Cerebellar nuclear complex (tissue), 1 donor: ENCODE measurements at places on chromosomes 3 and 15.

GRCh38 chr15:98445315-98445714 lies 203.0 kb upstream of the IGF1R start:
- no peak for DNase-seq

- DNase-seq = no peak
Observed at GRCh38 chr15:33742800-33743199, 225.5 kb upstream of the CHRM5 start.

- no peak for DNase-seq
Observed at GRCh38 chr3:464255-464654, 267.7 kb downstream of the CHL1 start.

DNA sequence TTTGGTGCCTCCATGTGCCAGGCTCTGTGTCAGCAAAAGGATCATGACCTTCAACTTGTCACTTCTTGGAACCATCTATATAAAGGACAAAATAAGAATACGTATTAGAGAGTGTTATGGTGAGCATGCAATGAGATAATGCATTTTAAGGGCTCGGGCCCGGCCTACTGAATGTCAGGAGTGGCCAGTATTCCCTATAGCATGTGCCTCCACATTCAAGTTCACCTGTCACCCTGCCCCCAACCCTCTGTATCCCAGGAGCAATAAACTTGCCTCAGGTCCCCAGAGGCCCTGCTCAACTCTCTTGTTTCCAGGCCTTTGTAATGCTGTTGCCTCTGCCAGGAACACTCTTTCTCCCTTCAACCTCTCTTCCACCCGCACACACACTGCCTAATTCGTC lies 90.2 kb upstream of the SLC6A11 start:
- DNase-seq = no peak

- DNase-seq = no peak
Observed at GRCh38 chr3:80688814-80689213, 921.0 kb upstream of the ROBO1 start.

DNA sequence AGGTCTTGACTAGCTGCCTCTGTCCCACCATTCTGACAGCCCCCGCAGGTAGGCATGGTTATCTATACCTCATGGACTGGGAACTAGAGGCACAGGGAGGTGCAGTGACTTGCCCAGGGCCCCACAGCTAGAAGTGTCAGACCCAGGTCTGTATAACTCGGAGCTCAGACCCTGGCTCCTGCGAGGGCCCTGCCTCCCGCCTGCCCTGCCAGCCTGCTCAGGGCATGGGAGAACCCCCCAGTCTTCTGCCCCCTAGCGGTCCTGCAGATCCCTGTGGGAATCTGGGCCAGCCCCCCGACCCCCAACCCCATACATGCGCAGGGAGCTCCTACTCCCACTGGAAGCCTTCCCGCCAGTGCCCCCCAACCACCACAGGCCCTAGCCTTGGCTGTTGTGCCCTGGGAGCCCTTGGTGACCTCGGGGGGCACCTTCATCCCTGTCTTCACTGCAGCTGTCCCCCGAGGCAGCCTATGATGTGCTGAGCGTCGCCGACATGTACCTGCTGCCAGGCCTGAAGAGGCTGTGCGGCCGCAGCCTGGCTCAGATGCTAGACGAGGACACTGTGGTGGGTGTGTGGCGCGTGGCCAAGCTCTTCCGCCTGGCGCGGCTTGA lies 6.9 kb downstream of the ABTB1 start:
- DNase-seq = no peak

GRCh38 chr3:34237946-34238345 lies 439.5 kb downstream of the PDCD6IP start:
- DNase-seq = no peak

DNA sequence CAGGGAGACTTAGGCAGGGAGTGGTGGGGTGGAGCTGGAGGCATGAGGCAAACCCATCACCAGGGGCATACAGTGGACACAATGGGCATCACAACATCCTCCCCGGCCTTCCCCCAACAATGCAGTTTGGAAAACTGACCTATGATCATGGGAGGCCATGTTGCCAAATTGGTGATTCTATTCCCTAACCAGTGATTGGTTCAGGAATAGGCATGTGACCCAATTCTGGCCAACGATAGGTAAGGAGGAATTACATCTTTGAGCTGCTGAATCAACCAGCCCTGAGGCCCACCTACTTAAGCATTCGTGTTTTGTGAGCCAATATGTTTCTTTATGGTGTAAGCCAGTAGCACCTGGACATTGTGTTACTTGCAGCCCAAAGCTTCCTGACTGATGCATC lies 40.0 kb downstream of the LINGO1 start:
- DNase-seq = no peak

DNA sequence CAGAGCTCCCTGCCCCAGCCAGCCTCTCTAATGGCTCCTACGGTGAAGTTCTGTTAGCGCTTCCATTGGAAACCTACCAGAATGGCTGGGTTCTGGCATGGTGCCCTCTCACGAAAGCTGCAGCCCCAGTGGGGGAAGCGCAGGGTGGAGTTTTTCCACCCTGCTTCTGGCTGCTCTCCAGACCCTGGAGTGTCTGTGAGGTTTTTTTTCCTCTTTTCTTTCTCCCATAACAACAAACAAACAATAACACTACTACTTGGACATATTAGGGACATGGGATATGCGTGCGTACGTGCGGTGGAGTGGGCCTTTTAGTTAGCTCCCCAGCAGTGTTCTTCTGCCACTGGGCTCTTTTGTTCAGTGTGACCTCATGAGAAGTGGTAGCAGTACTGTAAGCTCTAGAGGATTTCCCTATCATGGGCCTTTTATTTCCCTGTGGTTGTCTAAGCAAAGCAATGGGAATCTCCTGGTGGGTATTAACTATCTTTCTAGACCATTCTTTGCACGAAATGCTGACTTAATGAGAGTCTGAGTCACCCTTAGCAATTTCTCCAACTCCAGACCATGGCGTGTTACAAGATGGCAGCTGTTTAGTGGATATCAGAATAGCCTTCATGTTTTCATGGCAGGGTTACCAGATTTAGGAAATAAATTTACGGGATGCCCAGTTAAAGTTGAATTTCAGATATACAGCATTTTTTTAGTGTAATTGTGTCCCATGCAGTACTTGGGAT lies 161.9 kb downstream of the FNDC3B start:
- DNase-seq = no peak

- DNase-seq = no peak
Observed at GRCh38 chr15:67157521-67158252, 92.3 kb downstream of the SMAD3 start.

GRCh38 chr3:195095035-195095703 lies 175.8 kb downstream of the XXYLT1 start:
- peak; percentile 10 for DNase-seq

DNA sequence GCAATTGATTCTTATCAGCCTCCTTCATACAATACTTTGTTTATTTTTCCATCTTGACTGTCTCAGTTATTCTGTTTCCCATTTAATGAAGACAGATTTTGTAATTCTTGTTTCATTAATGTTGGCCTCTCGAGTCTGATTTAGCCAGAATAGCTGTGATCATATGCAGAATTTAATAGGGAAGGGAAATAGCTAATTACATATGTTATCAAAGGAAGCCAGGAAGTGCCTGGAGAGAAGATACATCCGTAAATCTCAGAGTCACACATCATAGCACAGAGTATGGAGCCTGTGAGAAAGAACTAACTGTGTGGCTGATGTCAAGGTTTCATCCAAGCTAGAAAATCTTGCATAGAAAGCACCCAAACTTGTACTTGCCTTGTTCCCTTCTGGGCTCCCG lies 288.9 kb upstream of the SLCO3A1 start:
- no peak for DNase-seq

DNA sequence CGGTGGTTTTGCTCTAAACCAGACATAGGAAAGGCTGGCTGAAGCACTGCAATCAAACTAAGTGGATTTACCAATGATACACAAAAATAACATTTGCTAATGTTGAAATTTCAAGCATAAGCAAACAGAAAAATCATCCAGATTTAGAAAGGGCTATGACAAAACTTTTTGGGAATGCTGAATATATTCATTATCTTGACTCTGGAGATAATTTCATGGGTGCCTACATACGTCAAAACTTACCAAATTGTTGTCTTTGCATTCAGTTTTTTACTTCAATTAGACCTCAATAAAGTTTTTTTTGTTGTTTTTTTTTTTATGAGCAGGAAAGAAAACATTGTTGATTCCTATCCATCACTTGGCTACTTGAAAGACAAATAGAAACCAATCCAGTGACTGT lies 140.8 kb downstream of the NR2E3 start:
- no peak for DNase-seq

DNA sequence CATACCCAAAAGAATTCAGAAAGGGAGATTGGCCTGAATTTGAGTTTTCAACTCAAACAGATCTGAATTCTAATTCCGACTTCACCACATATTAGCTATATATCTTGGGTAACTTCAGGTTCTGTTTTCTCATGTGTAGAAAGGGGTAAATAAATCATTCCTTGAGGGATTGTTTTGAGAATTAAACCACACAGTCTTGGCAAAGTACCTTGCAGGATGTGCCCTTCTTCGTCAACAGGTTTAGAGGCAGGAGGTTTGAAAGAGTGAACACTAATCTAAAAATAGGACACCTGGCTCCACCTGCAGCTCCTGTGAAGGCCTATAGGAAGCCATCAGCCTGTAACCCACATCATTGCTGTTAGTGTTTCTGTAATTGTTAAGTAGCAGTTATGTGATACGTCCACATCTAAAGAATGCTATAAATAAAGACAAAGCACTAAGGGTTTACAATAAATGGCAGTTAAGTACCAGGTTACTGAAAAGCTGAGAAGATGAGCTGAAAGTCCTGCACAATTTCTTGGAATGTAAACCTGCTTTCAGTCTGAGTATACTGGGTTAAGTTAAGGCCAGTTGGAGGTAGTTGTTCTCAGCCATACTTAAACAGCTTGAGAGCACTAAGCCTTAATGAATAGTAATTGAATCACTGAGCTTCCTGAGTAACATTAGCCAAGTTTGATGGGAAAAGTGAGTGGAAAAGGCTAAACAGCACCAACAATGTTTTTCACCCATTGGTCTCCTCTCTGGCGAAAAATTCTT lies 6.0 kb downstream of the CCDC80 start:
- no peak for DNase-seq

DNA sequence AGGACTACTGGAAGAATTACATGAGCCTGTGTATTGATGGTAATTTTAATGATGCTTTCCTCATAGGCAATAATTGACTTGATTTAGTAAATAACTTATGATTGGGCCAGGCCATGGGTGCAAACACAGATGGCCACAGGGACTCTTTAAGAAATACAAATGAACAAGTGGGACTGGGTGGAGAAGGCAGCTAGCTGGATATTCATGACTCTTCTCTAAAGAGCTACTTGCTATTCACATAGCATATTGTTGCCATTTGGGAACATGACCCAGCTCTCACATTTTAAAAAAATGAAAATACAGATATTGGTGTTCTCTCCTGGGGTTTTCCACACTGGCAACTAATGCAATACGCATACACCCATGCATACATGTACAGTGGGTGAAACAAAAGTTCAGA lies 178.3 kb downstream of the PTPRG start:
- no peak for DNase-seq

DNA sequence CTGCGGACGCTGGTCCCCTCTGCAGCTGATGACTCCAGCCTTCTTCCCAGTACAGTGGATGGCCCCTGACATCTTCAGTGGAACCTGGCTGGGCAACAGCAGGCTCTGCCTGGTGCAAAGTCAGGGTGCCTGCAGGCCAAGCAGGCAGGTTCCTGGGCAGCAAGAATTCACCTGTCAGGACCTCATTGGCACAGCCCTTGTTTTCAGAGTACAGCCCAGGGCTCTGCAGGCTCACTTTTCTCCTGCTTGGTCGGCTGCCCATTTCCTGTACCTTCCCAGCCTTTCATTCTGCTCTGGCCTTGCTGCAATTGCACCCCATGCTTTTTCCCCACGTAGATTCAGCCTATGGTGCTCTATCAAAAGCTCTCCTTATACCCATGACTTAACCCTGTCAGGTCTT lies 56.0 kb downstream of the LRTM1 start:
- no peak for DNase-seq

DNA sequence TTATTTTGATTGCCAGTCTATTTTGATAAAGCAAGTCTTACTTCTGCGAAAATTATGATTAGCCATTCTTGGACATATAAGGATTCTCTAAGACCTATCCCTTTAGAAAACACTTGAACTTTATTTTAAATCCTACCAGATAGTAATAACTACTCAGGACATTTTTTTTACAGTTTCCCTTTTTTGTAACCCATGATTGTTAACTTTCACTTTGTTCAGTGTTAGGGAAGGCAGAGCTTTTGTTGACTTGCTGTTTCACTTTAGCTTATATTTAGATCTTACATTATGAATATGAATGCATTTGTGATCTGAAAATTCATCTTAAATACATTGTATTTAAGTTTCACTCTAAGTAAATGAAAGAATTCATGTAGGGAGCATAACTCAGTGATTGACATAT lies 167.0 kb downstream of the AKAP13 start:
- DNase-seq = no peak

DNA sequence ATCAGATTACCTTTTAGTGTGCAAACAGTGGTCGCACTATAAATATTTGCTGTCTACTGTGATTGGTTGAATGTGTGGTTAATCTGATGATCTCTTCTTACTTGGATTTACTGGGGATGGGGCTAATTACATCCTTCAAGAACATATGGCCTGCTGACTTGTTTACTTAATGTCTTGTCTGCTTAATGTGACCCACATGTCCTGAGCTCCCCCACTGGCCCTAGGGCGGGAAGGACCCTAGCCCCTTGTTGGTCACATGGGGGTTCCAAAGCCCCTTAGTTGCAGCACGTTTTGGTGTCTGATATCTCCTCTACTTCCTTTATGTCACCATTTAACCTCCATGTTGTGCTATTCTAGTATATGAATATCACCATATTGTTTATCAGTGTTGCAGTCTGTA lies 17.8 kb upstream of the P2RY12 start:
- DNase-seq = no peak

DNA sequence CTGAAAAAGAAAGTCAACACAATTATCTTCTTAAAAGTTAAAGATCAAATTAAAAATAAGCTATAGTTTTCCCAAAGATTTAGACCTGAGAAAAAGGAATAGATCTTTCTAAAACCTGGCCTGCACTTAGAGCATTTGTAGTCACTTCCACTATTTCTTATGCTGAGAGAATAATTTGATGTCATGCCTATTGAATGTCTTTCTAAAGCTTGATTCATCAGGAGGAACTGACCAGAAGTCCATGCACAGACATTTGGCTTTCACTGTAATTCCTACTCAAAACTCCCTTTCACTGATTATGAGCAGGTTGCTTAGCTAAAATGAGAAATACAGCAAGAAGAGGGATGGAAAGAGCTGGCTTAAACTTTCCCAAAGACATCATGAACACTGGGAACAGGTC lies 4.3 kb downstream of the GREM1 start:
- no peak for DNase-seq

GRCh38 chr3:128873244-128874022 lies 6.0 kb upstream of the ACAD9 start:
- no peak for DNase-seq

GRCh38 chr3:191244242-191244867 lies 45.3 kb downstream of the OSTN start:
- DNase-seq = no peak

- no peak for DNase-seq
Observed at GRCh38 chr3:32484436-32484835, 18.2 kb downstream of the CMTM6 start.

GRCh38 chr3:43307649-43308048 lies 21.3 kb downstream of the SNRK start:
- DNase-seq = no peak

GRCh38 chr15:45023659-45024225 lies 747 bp downstream of the SORD start:
- no peak for DNase-seq

- DNase-seq = no peak
Observed at GRCh38 chr3:153462545-153462944, 300.5 kb downstream of the RAP2B start.
